Stimulated activated CD8-positive, alpha-beta memory T cell treated with anti-CD3 and anti-CD28 coated beads, Interleukin-4, amount 100 ng/mL, for 1 hour (primary cell): ENCODE measurements at places on chromosomes 7 and 10.
A peak's percentile ranks its signal among the peaks of the same experiment; 100 is the strongest.

DNA sequence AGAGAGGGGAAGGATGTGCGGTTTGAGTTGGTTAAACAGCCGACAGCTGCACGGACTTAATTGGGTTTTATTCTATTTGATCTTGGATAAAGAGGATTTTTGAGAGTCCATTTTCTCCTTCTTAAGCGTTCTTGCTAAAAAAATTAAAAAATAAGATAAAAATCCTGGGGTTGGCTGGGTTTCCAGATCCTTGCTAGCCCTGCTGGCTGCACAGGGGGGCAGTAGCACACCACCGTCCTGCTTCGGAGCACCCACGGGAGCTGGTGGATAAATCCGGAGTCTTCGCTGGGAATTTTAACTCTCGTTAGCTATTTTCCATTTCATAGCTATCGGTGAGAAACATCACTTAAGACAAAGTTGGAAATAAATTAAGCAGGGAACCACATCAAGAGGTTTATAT lies 792.0 kb downstream of the TYW1 start:
- no peak for DNase-seq

DNA sequence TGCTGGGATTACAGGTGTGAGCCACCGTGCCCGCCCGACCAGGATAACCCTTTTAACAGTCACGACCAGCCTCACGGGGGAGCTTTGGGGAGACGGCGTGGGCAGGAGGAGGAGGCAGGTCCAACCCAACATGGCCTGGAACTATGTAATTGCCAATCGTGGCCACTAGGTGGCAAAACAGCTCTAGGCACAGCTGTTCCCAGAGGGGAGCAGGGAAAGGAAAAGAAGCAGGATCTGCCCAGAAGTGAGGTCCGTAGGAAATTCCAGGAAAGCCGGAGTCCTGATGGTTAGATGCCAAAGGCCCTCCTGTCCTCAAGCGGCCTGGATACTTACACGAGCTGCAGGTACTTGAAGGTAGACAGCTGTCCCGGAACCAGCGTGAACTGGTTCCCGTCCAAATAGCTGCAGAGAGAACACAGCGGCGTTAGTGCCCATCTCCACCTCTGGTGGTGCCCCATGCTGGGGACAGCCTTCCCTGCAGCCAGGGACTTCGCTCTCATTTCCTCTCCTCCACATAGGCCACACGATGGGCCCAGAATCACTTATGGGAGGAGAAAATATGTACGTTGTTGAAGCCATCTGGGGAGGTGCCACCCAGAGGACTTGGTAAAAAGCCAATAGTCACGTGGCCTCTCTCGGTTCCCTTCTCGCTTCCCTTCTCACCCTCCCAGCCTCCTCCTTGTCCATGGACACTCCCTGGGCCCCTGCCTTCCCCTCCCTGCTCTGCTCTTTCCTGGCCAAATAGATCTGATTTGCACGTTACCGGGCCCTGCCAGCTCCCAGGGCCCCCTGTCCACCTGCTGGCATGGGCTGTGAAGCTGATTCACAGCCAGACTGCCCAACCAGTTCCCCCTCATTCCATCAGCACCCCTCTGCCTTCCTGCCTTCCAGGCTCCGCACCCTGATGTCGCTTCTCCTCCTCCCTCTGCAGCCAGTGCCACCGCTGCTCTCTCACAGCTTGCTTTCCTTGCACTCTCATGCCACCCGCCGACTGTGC lies 148.1 kb downstream of the SLIT1 start:
- DNase-seq = peak; percentile 37

DNA sequence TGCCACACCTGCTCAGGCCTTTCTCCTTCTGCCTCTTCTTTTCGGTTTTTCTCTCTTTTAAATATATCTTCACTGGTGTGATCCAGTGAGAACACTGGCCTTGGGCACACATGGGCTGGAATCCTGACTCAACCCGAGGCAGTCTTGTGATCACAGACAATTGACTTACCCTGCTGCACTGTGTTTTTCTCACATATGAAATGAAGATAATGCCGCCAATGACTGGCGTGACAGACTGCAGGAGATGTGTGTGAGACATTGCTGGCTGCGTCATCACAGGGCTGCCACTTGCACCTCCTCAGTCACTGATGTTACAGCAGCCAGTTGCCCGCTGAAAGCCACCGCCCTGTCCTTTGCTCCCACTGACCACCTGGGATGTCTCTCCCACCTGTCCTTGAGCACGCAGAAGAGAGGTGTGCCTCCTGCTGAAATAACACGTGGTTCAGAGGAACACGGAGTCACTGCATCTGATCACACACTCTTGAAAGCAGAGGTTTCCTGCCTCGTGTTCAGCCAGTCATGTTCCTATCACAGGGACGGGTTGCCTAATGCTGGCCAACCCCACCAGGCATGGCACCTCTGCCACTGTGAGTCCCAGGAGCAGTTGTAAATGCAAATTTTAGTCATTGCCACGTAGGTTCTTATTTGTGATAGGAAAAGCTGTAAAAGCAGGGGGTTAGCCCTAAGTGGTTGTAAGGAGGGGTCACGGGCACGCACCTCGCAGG lies 124.6 kb upstream of the LANCL2 start:
- no peak for DNase-seq

GRCh38 chr10:85575441-85575840 lies 791.2 kb downstream of the GRID1 start:
- no peak for DNase-seq

GRCh38 chr10:3139216-3139910 lies 33.2 kb downstream of the PITRM1 start:
- DNase-seq = no peak

GRCh38 chr7:2944739-2945138 lies 98.9 kb downstream of the CARD11 start:
- DNase-seq = no peak

DNA sequence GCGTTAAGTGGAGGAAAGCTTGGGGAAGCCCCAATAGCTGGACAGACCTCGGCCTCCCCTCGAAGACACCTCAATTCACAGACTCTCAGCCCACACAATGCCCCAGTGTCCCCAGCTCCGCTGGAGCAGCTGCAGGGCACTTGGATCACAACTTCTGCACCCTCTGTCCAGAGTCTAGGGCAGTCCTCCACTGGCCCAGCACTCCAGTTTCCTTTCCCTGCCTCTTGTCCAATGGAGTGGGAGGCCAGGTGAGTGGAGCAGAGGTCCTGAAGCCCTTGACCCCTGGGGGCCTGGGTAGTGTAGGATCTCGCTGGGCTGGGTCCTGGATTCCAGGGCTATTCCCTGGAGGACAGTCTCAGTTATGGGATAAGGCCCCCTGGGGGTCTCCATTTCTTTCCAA lies 11.9 kb downstream of the SFRP5 start:
- no peak for DNase-seq
